ENCODE measurements at places on chromosomes 16 and 17.

DNA sequence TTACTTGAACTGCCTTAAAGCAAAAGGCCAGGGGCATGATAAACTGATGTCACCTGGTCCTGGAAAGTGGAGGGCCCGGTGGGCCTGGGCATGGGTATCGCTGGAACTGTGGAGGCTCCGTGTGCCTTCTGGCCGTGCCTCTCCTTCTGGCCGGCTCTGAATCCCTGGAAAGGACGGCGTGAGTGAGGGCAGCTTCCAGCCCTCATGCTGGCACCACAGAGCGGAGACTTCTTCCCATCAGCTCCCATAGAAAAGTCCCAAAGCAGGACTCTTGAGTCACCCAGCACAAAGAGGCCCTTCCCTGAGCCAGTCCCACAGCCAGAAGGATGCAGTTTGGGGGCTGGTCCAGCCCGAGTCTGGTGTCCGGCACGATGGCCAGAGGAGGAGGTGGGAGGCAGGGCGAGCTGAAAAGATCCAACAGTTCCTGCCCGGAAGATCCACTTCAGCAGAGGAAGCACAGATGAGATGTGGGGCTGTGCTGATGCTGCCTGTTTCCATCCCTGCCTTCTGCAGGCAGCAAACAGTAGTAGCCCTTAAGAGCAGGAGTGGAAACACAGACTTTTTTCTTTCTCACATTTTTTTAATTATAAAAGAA is 7.8 kb downstream of the GAA start:
- DNase-seq = no peak

DNA sequence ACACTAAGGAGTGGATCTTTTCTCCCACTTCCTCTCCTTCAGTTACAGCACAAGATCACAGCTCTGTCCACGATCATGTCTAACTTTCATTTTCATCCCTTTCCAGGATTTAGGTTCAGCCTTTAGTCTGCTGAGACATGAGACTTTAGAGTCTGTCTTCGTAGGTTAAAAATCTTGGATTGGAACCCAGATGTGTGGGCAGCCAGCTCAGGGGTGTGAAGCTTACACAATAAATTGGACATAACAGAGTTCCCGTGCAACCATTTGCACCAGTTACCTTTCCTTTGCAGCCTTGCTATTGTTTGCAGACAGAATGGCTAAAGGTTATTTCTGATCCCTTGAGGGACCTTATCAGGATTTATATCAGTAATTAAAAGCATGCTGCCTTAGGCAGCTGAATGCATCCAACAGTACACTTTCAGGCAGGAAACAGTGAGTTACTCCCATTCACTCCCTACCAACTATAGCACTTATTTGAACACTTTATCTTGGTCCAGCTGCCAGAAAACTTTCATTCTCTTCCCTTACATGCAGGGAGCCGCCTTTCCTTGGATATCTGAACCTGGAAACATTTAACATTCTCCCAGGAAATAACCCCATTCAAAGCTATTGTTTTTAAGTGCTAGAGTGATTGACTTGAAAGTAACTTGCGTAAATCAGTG is 87.3 kb downstream of the TMEM100 start:
- DNase-seq = no peak

DNA sequence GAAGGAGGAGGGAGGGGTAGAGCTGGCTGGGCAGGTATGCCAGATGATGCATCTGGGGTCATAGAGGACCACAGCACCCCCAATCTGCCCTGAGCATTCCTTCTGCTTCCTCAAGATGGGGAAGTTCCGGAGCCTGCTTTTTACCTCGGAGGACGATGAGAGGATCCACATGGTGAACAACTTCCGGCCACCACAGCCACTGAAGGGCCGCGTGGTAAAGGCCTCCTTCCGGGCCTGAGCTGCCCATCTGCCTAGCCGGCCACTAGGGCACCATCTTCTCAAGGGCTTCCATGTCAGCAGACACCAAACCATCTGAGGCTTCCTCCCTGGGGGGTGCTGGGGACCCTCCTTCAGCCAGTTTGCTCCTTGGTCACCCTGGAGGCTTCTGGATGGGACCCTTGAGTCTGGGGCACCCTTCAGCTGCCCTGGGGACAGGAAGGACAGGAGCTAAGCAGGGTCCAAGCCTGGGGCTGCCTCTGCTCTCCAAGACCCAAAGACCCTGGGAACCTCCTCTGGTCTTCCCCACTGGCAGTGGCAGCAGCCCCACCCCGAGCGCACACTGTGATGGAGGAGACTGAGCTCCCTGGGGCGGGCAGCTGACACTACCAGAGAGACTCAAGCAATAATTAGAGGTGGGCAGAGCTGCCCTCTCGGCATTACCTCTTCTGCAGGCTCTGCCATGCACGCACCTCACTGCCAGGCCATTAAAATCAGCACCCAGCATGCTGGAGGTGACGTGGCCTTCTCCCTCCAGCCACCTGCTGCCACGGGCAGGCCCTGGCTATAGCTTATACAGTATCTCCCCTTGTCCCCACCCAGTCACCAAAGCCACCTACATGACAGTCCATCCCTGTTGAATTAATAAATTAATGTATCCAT is 9.3 kb downstream of the CA7 start:
- no peak for DNase-seq

DNA sequence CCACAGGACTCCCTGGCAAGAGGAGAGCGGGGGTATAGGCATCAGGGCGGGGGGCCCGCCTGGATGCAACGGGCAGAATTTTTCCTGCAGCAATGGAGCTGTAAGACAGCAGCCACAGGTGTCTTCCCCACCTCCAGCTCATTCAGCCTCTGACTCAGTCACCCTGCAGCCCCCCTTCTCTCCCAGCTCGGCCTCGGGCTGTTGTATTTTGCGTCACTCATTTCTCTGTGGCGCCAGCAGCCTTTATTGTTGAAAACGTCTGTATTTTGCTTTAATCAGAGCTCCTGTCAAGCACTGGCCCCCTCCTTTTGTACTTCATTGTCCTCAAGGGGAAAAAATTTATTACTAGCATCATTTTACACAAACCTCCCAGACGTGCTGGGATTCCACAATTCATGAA is 117.7 kb downstream of the WSCD1 start:
- no peak for DNase-seq

DNA sequence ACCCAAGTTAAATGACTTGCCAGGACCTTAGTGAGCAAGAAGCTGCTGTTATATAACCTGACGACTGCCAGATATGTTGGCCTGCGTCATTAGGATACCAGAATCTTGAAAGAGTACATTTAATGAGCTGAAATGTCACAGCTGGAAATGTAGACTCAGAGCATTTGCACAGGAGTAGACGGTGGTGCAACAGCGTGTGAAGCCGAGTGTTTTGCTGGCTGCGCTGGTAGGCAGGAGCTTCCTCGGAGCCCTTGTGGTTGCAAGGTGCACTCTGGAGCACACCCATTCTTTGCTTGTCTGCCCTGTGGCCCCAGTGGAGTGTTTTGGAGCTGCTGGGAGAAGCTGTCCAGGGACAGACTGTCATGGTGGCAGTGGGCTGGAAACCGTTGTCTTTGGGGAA is 79.3 kb downstream of the BANP start:
- DNase-seq = no peak

DNA sequence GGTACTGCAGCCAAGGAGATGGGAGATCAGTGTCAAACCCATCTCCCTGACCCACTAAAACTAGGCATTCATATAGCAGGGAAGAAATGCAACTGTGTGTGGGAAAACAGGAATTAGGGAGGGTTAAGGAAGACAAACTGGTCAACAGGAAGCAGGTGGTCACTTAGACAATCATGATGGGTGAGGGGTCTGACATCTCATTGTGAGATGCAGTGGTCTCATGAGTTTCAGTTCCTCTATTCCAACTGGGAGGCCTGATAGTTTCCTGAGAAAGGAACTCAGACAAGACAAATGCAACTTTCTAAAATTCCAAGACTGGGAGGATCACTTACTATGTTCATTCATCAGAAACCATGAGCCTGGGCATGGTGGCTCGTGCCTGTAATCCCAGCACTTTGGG is 361.4 kb upstream of the C16orf82 start:
- DNase-seq = no peak

DNA sequence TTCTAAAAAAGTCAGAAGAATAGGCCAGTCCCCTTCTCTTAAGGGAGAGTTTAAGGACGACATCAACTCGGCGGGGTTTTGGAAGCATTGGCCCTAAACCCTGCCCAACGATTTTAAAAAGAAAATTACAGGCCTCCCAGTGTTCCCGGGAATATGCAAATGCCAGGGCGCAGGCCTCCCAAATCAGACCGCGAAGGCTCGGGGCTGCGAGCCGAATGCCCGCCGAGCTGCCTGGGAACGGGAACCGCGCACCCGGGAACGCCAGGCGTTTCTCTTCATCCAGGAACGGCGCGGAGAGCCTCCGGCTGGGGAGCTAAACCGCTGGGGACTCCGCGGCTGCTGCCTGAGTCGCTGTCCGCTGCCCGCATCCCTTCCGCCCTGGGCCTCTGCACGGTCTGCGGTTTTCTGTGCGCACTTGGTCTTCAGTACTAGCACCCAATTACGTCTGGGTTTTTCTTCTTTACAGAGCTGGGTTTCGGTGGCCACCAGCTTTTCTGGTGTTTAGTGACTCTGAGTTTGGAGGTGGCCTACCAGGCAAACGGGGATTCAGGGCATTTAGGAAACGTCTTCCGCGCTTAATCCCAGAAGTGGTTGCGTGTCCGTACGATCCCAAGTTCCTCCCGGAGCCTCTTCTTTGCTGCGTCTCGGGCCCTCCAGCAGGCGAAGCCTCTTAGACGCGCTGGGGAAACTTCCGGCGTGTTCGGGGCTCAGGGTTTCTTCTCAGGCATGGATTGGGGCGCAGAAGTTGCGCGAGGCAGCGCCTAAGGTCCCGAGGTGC is 5.7 kb downstream of the IRX5 start:
- peak; percentile 26 for DNase-seq

DNA sequence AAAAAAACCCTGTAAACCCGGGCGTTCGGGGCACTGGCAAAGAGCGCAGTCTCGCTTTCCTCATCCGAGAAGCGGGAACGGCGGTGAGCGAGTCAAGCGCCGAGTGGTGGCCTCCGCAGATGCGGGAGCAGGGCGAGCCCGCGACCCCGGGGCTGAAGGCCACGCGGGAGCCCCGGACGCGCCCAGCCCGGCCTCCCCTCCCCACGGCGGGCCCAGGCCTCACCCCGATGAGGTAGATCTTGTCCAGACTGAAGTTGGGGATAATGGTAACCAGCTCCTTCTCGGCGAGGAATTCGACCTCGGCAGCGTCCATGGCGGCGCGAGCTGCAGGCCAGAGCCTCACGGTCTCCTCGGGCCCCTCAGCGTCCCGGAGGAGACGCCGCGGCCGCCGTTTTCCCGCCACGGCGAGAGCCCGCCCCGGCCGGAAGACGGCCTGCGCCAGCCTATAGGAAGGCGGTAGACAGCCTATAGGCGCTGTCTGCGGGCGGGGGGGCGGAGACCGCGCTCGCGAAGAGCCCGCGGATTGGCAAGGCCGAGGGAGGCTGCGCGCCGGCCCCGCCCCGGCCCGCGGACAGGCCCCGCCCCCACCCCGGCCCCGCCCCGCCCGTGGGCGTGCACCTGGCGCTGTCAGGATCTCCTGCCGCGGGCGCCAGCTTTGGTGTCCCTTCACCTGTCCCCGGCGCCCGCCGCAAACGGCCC is at the start of gene GINS2:
GINS2 (minus strand) TSS at position 369 of the 699 bp plus-strand sequence; CDS start at position 313, 56 bp downstream.
- peak; percentile 94 for DNase-seq

DNA sequence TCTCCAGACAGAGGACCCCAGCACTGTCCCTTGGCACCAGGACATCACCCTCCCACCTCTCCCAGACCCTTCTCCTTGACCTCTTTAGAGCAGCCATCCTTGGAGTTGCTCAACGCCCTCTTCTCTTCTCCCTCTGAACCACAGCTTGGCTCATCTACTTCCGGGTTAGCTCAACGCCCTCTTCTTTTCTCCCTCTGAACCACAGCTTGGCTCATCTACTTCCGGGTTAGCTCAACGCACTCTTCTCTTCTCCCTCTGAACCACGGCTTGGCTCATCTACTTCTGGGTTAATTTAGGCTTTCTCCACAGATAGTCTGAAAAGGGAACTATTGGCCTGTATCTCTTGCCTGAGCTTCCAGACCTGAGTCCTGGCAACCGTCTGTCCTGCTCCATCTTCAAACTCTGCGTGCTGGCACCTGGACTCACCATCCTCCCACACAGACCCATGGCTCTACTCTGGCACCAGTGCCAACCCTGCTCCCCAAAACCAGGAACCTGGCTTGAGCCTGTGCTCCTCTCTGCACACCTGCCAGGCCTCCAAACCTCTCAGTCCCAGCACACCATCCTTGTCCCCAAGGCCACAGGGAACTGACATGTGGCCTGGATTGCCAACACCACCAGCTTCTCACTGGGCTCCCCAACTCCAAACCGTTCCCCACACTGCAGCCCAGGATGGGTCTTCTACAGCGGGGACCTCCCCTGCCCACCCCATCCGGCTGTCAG is 25.3 kb upstream of the FAAP100 start:
- DNase-seq = no peak

GRCh38 chr16:30925995-30926811 is 2.8 kb downstream of the FBXL19 start:
- DNase-seq = no peak

GRCh38 chr17:7072406-7072805 is 7.6 kb downstream of the CLEC10A start:
- no peak for DNase-seq

GRCh38 chr17:82294064-82294773 is 20.7 kb upstream of the CSNK1D start:
- DNase-seq = no peak

DNA sequence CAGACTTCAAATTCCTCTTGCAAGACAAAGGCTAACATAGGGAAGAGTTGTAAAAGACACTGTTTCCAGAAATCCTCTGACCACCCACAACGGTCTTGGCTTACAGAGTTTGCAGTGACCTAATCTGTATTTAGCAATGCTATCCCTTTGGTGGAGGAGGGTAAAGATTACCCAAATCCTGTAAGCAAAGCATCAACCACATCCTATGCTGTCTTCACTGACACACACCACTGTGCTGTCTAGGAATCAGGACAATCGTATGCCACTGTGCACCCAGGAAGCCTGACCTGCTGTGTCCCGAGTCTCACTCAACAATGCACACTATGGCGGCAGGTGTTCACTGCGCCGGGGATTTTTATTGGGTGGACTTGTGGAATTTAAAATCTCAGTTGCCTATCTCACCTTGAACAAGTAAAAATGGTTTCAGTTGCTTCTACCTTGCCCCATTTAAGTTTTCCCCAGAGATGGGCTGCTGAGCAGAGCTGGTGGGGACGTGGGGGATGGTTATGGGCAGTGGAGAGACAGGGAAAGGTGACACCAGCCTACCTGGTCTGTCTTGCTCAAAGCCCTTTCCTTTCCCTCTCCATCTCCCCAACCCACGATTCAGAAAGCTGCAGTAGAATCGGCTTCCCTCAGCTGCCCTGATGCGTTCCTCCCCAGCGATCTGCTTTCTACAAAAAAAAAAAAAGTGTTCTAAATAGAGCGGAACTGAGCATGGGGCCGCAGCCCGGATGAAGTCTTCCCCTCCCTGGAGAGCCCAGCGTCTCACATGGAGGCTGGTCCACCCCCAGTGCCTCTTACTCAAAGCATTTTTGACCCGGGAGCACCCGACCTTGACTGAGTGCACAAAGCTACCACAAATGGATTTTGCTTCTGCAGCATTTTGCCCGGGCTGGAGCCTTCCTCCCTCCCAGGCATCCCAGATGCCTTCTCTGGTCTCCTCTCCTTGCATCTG is 271.5 kb downstream of the SOX9 start:
- DNase-seq = no peak
